ENCODE measurements at places on chromosomes 3 and 15. TPM values are rescaled to one million over a fixed set of nuclear protein-coding genes. Genes with fewer than 3 reads are reported as not detected.

The ERICH6 gene
- polyA plus RNA-seq, result 0.50 TPM

The CAV3 gene
- 0.33 TPM for polyA plus RNA-seq

The TKT gene
- 90.4 TPM for polyA plus RNA-seq

The PLA2G4B gene
- polyA plus RNA-seq, result 5.5 TPM

The CNTN4 gene
- polyA plus RNA-seq, result 27.7 TPM

The TTLL13 gene
- 0.12 TPM for polyA plus RNA-seq

The TIGIT gene
- 0.07 TPM for polyA plus RNA-seq

The QRICH1 gene
- 89.5 TPM for polyA plus RNA-seq

The FBXO40 gene
- 0.06 TPM for polyA plus RNA-seq

DNA sequence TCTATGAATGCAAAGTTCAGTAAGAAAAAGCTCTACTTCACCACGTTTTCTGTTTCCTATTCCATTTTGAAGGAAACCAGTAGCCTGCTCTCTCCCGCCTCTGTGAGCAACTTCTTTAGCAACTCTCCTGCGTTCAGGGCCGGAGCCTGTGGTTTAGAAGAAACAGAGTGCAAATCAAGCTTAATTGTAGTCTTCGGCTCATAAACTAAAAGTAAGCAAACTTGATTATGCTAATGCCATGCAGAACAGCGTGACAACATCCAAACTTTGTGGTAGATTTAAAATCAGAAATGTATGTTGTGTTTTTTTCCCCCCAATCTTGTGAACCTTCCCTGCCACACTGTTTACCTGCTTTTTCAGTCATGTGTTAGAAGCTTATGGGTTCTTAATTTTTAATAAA lies 87.4 kb downstream of the SEMA6D start:
- no peak for DNase-seq

- DNase-seq, result no peak
Observed at GRCh38 chr3:53863145-53863544, 16.8 kb downstream of the IL17RB start.

GRCh38 chr3:52399593-52399992 lies 45.3 kb downstream of the SEMA3G start:
- DNase-seq, result no peak

GRCh38 chr3:10620833-10621082 lies 115.4 kb upstream of the ATP2B2 start:
- DNase-seq, result no peak

DNA sequence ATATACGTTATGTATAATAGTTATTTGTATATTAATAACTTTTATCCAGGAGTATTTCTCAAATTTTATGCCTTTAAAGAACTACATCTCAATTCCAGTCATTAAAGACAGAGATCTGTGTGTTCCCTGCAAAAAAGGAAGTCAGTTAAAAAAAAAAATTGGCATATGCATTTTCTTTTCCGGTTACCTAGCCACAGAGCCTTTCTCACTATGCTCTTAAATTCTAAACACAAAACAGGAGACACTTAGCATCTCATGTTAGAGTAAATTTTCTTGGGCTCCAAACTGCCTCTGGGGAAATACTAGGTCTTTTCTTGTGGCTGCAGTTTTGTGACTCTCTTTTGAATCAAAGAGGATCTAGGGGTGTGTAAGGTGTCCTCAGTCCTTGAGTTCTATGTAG lies 105.9 kb downstream of the KCNH8 start:
- no peak for DNase-seq

- DNase-seq, result no peak
Observed at GRCh38 chr3:11637901-11638458, 5.7 kb downstream of the VGLL4 start.

DNA sequence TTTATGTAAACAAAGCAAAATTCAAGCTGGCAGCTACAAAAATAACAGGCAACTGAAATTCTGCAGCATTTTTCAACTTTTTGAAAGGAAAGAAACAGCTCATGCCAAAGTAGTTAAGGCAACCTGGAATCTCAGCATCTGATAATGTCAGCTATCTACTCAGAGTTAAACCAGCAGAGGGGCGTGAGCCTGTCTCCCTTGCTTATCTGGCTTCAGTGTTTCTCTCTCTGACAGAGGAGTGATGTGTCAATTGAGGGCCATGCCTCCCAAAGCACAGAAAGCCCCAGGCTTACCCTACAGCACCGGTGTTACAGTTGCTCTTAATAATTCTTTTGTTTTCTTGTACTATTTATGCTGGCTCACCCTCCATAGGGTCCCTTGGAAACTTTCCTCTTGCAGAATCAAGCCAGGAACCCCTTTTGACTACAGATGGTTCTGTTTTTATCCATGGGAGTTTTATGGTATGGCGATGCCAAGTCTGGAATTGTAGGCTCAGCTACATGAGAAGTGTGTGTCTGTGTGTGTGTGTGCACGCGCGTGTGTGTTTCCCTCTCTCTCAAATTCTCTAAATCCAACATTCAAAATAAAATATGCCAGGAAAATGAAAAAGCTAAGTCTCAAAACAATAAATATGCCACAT lies 7.3 kb downstream of the TMEM212 start:
- no peak for DNase-seq

- DNase-seq, result no peak
Observed at GRCh38 chr3:44942202-44942921, 33.6 kb downstream of the ZDHHC3 start.

- DNase-seq, result no peak
Observed at GRCh38 chr3:31724651-31725050, 191.9 kb downstream of the STT3B start.

Measured in right renal cortex interstitium (tissue), 3 donors.